ENCODE measurements at places on chromosomes 5 and 9.

GRCh38 chr9:114314881-114315722 lies 7.8 kb upstream of the ORM1 start:
- no peak for DNase-seq

- no peak for DNase-seq
Measured at GRCh38 chr9:74800226-74800625, 87.5 kb downstream of the TRPM6 start.

DNA sequence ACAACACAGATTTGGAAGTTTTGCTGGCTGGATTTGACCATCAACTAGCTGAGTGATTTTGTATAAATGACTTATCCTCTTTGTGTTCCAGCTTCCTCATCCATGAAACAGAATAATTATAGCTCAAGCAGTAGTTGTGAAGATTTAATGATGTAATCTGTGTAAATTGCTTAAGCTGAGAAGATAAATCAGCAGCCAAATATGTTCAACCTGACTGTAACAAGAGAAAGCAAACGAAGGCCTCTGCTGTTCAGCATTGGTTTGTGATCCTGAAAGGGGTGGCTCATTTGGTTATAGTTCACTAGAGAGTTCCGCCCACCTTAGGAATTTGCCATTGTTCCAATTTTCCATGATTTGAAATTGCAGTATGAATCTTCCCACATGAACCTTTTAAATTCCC lies 75.7 kb upstream of the CCDC112 start:
- no peak for DNase-seq

- no peak for DNase-seq
Measured at GRCh38 chr9:136656795-136657611, 5.7 kb upstream of the EGFL7 start.

DNA sequence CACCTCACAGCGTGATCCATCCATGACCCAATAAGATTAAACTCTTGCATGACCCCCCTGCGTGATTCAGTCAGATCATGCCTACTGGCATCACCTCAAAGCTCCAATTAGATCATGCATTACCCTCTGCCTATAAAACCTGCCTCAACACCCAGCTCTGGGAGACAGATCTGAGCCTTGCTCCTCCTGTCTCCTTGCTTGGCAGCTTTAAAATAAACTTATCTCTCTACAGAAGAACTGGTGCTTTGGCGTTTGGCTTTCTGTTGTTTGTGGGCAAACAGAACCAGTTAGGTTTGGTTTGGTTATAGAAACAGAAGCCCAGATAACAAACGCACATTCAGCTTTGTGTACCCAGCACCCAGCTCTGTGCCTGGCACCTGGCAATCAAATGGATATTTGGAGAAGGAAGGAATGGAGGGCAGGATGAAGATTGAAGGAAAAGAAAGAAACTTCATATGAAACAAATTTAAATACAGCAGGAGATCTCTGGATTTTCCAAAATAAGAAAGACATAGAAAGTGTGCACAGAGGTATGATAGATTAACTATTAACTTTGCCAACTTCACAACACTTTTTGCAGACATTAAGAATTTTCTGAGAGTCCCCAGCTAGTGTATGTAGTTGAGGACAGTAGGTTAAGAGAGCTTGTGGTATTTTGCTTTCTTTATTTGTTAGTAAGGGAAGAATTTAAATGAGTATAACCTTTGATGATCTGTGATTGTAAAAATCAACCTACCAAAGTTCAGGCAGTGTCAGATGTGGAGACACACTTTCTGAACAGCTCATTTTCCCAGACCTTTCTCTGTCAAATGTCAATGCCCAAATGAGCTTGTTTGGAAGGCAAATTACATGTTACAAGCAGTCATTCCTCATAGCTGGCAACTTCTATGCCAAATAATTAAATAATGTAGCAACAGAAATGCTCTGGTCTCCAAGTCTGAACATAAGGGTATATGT lies 102.1 kb upstream of the ASTN2 start:
- no peak for DNase-seq

DNA sequence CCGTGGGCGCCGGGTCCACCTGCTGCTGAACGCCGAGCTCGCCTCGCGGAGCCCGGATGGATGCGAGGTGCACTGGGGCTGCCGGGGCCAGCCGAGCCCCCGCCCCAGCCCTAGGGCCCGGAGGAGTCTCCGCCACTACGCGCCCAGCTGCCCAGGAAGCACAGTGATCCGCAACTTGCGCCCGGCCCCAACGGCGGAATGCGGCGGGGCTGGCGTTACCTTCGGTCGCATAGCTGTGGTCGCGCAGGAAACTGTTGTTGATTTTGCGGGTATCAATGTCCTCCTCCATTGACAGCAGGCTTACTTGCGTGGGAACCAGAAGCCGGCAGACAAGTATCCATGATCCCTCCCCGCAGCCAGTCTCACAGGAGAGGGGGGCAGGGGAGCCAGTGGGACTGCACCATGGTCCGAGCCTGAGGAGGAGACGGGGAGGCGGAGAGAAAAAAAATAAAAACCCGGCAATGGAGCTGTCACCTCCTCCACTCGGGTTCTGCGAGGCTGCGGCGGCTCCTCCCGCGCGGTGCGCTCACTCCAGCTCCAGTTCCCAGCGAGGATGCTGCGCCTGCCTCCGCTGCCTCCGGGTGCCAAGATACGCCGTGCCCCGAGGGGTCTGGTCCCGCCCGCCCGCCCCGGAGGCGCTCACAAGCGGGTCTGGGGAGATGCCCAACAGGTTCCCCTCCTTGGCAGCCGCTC lies 628 bp downstream of the PPP2R2B start:
- DNase-seq = peak; percentile 5

DNA sequence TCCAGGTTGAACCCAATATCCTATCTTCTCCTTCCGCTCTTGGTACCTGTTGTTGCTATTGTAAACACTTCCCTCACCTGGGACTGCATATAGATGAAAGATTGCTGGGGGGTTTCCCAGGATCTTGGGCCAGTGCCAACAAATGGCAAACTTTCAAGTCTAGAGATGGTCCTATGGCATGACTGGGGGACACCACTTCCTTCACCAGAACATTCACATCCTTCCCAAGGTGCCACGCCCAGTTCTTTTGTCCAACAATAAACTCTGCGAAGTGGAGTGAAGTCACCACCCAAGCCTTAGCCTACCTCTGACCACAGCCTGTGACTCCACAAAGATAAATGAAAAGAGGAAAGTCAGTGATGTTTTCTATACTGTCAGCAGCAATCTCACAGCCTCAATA lies 34.4 kb downstream of the DOCK8 start:
- DNase-seq = no peak

- DNase-seq = no peak
Measured at GRCh38 chr9:94586814-94587213, 6.8 kb downstream of the FBP2 start.

DNA sequence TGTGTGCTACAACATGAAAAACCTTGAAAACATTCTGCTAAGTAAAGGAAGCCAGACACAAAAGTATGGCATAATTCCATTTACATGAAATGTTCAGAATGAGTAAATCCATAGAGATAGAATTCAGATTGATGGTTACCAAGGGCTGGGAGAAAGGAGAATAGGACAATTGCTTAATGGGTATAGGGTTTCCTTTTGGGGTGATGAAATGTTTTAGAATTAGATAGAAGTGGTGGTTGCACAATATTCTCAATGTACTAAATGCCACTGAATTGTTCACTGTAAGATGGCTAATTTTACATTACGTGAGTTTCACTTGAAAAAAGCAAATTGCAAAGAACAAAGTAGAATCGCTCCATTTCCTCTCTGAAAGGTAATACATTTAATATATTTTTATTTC lies 43.0 kb upstream of the GAS1 start:
- DNase-seq = no peak

GRCh38 chr9:69660304-69660703 lies 11.9 kb downstream of the APBA1 start:
- DNase-seq = no peak

- DNase-seq = peak; percentile 19
Measured at GRCh38 chr5:66553916-66554575, 42.1 kb upstream of the MAST4 start.

GRCh38 chr5:95892784-95893354 lies 68.8 kb downstream of the ELL2 start:
- no peak for DNase-seq

DNA sequence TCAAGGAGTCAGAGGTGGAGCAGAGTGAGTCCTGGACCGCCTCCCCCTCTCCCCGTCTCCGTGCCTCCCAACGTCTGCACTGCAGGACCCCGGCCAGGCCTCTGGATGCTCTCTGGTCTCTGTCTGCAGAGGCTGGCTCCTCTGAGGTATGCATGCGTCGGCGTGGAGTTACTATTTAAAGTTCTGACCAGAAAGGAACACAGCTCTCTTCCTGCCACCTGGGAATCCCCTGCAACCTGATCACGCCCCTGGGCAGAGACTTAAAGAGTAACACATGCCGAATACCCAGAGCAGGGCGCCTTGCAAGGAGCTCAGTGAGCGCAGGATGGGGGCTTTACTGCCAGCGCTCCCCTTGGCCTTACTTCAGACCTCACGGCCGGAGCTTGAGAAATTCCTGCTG lies 16.0 kb downstream of the ANXA6 start:
- peak; percentile 36 for DNase-seq

- DNase-seq = no peak
Measured at GRCh38 chr5:121384359-121384758, 467.3 kb upstream of the FTMT start.

- no peak for DNase-seq
Measured at GRCh38 chr5:126251024-126251423, 172.2 kb upstream of the GRAMD2B start.

DNA sequence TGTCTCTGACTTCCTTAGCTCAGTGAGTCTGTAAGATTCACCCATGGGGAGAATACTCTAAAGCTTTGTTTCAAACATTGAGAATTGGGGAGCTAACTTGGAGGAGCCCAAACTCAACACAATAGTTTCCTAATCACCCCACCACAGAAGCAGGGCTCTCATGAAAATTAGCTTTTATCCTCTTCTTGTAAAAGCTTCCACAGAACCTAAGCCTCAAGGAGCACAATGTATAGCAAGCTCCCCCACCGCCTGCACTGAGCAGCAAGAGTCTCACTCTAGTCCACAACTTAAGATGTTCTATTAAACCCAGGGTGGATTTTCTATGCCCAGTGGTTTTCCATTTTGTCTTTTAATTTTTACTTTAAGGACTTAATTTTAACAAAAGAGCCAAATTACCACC lies 48.9 kb upstream of the GRHPR start:
- no peak for DNase-seq

DNA sequence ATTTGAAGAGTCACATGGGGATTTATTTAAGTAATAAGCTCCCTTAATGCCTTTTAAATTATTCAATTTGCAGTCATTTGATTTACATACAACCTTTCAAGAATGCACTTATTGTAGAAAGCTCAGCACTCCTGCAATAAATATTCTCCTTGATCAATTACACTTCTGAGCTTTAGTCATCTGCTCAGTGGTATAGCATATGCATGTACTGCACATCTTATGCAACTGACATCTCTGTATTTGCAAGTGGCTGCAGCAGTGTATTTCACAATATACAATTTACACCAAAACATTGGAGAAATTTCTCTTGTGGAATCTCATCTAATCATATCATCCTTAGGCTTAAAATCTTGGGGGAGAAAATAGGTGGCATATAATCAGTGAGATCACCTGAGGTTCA lies 325.7 kb downstream of the SLF1 start:
- no peak for DNase-seq

- no peak for DNase-seq
Measured at GRCh38 chr9:135662758-135663450, at the start of gene LCN9. Gene LCN9, plus strand, starts transcription at chr9:135663309. Its CDS starts 13 bp downstream, at chr9:135663322.

GRCh38 chr9:89686126-89686525 lies 81.3 kb downstream of the GADD45G start:
- DNase-seq = no peak

Measured in stimulated activated CD4-positive, alpha-beta T cell treated with anti-CD3 and anti-CD28 coated beads, Interleukin-2, amount 100 ng/mL, for 48 hours (primary cell).